ENCODE measurements at places on chromosomes 5 and 9.

- no peak for DNase-seq
Measured at GRCh38 chr9:111805262-111805661, 10.5 kb upstream of the SHOC1 start.

- no peak for DNase-seq
Measured at GRCh38 chr5:61267116-61267515, 64.9 kb upstream of the ZSWIM6 start.

DNA sequence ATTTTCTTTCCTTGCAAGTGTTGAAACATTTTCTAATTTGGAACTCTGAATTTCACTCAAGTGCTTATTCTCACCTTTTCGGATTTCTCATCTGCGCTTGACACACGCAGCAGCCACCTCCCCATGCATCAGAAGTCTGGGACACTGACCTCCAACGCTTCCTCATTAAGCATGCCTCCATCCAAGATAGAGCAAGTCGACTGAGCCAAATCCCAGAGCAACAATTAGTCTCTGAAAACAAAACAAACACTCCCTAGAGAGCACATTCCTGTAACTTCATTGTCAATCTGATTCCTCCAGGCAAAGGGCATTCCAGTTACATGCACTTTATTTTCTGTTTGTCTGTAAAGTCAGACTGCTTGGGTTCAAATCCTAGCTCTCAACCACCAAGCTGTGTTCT lies 5.7 kb downstream of the CD180 start:
- no peak for DNase-seq

DNA sequence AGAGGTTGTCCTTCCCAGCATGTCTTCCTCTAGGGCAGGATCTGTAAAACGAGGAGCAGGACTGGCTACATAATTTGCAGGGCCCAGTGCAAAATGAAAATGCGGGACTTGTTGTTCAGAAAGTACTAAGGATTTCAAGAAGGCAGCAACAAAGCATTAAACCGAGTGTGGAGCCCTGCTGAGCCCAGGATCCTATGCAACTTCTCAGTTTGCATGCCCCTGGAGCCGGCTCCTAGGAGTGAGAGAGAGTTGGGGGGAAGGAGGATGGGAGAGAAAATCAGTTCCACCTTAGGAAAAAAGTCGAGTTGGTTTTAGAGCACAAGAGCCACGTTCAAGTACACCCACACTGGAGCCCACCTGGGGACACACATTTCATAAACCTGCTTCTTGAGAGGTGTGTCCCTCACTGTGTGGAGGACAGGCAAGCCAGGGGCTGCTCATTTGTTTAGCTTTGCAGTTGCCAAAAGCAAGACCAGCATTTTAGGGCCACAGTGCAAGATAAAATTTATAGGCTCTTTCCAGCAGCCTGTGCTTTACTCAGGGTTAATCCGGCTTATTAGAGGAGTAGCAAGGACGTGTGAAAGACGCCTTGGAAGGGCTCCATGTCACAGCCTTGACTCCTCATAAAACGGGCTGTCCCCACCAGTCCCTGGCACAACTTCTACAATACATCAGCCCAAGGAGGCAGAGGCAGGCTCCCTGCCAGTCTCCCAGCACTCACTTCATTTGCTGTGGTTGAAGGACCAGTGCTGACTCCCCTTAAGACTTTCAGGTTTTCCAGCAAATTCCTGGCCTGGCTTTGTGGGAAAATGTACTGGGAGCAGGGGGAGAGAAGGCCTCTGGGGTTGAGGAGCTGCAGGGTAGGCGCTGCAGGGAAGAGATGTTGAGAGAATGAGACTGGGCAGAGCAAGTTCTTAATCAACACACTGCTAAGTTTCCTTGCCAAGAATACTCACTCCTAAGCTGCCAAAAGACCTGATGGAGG lies 159.7 kb upstream of the SEMA6A start:
- DNase-seq: no peak

GRCh38 chr5:94082405-94082804 lies 341.0 kb upstream of the POU5F2 start:
- DNase-seq: no peak

DNA sequence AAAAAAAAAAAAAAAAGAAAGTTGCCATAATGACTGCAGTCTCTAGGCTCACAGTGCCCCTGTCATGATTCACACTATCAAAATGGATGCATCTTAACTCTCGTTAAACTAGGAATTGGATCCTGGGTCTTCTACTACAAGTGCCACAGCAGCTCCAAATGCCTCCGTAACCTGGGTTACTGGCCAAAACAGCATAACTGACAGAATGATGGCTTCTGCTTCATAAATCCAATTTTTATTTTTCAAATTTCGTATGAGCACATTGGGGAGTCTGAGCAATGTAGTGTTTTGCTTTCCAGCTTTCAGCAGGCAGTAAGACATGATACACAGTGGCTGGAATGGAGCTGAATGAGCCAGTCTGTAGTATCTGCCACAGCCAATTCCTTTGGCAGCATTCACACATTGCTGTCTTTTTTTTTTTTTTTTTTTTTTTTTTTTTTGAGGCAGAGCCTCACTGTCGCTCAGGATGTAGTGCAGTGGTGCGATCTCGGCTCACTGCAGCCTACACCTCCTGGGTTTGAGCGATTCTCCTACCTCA lies 36.0 kb upstream of the NPM1 start:
- DNase-seq: no peak

DNA sequence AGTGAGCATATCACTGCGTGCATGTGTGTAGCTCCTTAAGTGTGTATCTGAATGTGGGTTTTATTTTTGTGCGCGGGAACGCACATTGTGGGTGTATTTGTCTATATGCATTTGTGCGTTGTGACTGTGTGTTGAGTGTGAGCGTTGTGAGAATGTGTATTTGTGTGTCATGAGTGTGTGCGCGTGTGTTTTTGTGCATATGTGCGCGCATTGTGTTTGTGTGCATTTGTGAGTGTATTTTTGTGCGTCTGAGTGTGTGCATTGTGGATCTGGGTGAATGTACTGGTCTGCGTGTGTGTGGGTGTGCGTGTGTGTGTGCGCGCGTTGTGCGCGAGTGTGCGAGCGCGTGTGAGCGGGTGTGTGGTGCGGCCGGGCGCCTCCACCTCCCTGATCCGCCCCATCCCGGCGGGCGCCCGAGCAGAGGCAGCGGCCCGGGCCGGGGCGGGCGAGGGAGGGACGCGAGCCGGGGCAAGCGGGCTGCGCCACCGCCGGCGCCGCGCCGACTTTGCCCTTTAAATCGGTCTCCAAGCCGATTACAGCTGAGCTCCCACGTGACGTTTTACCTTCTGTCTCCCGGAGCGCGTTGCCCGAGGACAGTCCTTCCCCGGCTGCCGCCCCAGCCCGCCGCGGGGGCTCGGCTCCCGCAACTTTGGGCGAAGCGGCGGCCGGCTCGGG lies at the start of gene RASGRF2:
RASGRF2 (plus strand) TSS at position 596 of the 675 bp plus-strand sequence. CDS start 376 bp downstream, outside the sequence.
- no peak for DNase-seq

DNA sequence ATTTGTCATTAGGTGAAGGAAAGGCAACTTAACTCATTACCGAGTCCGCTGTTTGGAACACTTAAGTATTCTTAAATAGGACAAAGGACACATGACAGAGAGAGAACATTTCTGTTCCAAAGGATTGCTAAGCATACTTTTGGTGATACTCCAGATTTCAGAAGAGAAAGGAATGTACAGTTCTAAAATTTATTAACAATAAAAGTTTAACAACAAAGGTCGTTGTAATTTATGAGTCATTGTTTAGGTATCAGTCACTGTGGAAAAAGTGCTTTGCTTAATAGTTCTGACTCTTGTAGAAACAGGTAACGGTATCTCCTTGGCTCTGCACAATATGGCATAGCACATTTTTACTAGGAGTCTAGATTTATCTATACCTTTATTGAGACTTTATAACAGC lies 36.3 kb upstream of the PAM start:
- DNase-seq: no peak

- DNase-seq: no peak
Measured at GRCh38 chr9:131385296-131385695, 8.6 kb upstream of the PRRC2B start.

- no peak for DNase-seq
Measured at GRCh38 chr5:169538944-169539343, 44.6 kb upstream of the SPDL1 start.

DNA sequence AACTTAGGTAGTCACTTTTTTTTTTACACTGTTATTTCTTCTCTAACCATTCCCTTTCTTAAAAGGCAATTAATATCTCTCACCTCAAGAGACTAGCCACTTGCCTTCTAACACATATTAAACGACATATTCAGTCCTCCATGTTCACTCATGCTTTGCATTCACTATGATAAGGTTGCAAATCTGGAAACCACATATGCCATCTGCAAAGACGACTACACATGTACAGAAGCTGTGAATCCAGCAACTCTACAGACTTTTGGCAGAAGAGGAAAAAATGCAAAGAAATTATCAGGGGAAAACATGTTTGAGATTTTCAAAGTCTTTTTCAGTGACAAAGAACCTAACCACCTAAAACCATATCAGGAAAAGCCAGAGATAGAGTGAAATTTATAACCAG lies 112.1 kb downstream of the EPB41L4A start:
- no peak for DNase-seq

DNA sequence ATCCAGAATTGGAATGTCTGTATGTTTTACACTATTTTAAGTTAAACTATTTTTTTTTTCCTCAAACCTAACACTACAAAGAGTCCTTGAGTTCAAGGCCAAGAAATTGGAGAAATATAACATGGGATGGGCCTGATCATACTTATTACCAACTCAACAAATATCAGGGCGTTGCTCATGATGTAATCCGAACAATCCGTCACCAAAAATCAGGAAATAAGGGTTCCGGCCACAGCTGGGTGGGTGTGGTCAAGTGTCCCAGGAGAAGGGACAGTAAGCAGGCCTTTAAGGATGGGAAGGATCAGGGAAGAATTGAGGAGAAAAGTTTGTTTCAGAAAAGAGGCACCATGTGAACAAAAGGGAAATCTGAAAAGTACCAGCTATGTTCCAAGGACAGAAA lies 29.8 kb downstream of the MED27 start:
- DNase-seq: no peak

- no peak for DNase-seq
Measured at GRCh38 chr9:128943832-128944620, 3.4 kb downstream of the DOLK start.

- no peak for DNase-seq
Measured at GRCh38 chr9:99559776-99560175, 261.9 kb upstream of the NR4A3 start.

DNA sequence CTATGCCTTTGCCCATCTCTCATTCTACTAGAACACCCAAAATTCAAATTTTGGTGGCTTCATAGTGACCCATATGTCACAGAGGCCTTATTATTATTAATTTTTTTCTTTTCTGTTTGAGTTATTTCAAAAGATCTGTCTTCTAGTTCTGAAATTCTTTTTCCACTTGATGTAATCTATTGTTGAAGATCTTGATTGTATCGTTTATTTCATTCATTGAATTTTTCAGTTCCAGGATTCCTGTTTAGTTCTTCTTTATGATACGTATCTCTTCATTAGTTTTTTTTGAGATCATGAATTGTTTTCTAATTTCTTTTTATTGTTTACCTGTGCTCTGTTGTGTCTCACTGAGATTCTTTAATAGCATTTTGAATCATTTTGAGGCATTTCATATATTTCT lies 24.6 kb upstream of the APBA1 start:
- no peak for DNase-seq

- DNase-seq: no peak
Measured at GRCh38 chr5:177087398-177088005, 787 bp downstream of the FGFR4 start.

- DNase-seq: no peak
Measured at GRCh38 chr5:52947851-52948250, 41.3 kb upstream of the ITGA2 start.

DNA sequence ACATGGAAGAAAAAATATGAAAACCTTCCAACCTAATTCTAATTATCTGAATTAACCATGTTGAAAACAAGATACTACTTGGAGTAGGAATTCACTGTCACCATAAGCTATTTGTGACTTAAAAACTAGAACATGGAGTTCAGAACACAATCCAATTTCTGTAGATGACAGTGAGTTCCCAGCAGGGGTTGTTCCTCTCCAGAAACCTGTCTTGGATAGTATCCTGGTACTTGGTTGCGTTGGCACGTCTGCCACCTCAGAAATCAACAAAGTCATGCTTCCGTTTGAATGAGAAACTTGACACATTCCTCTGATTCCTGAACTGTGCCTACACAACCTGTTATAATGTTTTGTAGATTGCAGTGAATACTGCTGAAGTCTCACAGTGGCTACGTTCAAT lies 789.9 kb upstream of the DMAC1 start:
- no peak for DNase-seq

DNA sequence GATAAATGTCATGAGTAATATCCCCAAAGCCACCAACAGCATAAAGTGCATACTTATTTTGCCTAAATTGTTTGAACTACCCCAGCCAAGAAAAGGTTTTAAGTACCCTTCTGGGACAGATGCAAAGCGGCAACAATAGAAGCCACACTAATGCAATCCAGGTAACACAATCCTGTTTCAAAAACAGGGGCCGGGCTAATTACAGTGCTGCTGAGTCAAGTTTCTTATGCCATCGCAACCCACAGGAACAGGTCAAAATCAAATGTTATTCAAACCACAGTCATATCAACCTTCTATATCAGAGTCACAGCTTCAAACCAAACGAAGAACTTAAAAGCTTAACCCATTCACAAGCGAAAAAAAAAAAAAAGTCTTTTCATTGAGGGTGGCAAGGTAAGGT lies 28.3 kb downstream of the EBF1 start:
- DNase-seq: no peak

GRCh38 chr5:180318456-180319089 lies 26.7 kb upstream of the MAPK9 start:
- no peak for DNase-seq

DNA sequence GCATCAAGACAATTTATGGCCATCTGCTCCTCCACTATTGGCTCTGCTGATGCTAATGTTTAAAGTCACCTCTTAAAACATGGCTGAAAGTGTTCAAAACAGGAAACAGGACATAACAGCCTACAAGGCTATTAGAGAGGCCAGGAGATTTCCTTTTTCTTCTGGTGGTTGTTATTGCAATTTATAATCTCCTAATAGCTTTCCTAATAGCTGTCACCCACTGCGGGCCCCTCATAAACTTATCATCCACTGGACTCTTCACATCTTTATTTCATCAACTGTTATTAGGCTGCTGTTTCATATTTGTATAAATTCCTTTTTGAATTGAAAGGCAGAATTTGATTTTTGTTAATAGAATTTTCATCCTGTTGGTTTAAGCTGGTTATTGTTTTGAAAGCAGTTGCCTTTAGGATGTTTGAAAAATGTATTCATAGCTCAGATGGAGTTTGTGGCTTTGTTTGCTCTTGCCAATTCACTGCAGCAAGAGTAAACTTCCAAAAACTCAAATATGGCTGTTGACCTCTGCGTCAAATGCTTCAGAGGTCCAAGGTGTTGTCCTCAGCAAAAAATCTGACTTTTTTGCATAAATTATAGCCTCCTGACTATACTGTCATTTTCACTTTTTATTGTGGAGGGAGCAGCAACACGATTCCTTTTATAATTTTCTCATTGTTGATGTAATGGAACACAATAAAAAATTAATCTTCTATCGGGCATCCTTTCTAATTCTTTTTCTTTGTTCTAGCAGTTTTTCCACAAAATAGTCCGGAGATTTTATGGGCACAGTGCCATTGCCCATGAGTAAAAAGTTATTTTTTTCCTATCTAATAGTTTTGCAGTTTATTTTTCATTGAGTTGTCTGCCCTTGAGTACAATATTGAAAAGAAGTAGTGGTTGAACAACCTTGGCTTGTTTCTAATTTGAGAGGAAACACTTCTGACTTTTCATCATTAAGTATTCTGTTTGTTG lies 69.3 kb downstream of the MAT2B start:
- DNase-seq: no peak
